Activated T-helper 2 cell treated with anti-CD3 and anti-CD28 coated beads, Interferon-gamma antibody, Interleukin-2, Interleukin-4, amounts not matched to agents 10 μg/mL and 5 μg/mL and 100 μg/mL, durations not matched to agents 14 hours and 24 hours and 36 hours (primary cell): ENCODE measurements at places on chromosomes 1 and 21. TPM values are rescaled to one million over a fixed set of nuclear protein-coding genes. Genes with fewer than 3 reads are reported as not detected.

Gene WNT3A
- not detected in 2 replicates for total RNA-seq

Gene ACKR1
- total RNA-seq = not detected in 2 replicates

Gene PADI3
- not detected in 2 replicates for total RNA-seq

Gene TTC13
- total RNA-seq = 17.5 and 17.7 TPM in 2 replicates

Gene THEM5
- total RNA-seq = not detected in 2 replicates

DNA sequence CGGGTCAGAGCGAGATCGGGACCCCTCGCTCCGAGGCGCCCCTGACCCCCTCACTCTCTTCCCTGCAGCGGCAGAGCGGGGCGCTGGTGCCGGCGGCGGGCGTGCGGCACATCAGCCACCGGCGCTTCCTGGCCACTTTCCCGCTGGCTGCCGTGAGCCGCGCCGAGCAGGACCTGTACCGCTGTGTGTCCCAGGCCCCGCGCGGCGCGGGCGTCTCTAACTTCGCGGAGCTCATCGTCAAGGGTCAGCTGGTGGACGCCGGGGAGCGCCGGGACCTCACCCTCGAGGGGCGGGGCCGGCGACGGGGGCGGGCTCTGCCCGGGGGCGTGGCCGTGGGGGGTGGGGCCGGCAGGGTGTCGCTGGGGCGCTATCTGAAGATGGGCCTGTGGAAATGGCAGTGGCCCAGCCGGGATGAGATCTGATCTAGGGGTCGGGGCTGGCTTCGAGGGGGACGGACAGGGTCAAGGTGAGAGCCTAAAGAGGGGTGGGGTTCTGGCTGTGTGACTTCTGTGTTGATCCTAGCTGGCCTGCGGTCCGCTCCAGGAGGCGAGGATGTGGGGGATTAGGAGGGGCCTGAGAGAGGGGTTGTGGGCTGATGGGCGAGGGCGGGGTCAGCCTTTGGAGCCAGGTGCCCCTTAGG is 23.6 kb downstream of the PTPRU start:
- no peak overlapping the region for H3K27ac ChIP-seq
- H3K4me3 ChIP-seq = peak overlapping the region; percentile 66
- H3K36me3 ChIP-seq = no peaks in the 10 kb centered on the region
- H3K4me1 ChIP-seq = peaks cover 3% of the 10 kb centered on the region
- peaks cover 47% of the 10 kb centered on the region for H3K27me3 ChIP-seq

DNA sequence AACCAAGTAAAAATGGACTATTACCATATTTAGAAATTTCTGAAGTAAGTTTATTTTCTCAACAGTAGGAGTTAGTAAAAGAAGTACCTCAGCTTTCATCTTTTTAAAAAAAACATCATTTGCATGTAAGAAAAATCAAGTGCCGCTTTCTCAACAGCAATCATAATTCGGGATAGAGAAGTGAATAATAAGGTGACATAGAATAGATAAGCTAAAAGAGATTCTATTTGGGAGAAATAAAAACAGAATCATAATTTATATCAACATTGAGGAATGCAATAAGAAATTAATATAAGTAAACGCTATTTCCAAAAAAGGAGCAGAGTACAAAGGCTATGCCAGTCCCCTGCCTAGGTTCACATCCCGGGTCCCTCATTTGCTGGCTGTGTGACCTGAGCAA is 330.9 kb upstream of the GREM2 start:
- H3K27me3 ChIP-seq = no peaks in the 10 kb centered on the region
- no peak overlapping the region for H3K27ac ChIP-seq
- DNase-seq = no peak
- no peaks in the 10 kb centered on the region for H3K36me3 ChIP-seq
- H3K4me3 ChIP-seq = no peak overlapping the region

DNA sequence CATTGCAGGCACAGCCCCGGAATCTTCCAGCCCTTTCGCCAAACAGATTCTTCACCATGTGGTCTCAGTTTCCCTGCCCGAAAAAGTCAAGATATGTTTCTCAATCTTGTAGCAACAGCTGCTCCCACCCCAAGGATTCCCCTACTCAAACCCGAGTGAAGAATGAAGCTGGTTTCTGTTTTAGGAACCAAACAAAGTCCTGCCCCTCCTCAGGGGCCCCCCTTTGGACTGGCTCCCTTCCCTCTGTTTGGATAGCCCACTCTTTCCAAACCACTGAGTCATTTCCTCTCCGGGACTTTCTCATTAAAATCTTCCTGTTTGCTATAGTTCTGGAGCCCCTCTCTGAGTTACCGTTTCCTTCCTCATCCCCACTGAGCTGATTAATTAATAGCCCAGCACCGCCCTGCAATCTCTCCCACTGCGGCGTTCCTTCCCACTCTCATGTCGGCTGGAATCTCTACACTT is 100.9 kb downstream of the TSEN15 start:
- no peak overlapping the region for H3K27ac ChIP-seq
- peaks cover 10% of the 10 kb centered on the region for H3K4me1 ChIP-seq
- peak overlapping the region; percentile 53 for H3K4me3 ChIP-seq
- no peaks in the 10 kb centered on the region for H3K36me3 ChIP-seq

DNA sequence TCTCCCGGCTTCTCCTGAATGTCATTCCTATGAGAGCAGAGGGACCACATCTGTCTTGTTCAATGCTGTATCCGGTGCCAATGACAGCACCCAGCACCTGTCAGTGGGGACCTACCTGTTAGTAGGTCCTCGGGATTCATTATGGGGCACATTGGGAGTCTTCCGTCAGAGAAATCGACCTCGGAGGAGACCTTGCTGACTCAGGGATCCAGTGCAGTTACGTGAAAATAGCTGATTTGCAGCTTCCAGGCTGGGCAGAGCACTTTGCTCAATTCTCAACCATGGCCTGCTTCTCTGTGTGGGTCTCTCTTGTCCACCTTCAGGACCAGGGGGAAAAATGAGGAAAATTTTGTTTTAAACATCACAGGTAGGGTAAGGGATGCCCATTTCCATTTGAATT is 130.2 kb downstream of the PRDM2 start:
- no peak overlapping the region for H3K4me3 ChIP-seq
- H3K36me3 ChIP-seq = no peaks in the 10 kb centered on the region
- H3K4me1 ChIP-seq = no peaks in the 10 kb centered on the region
- no peak overlapping the region for H3K27ac ChIP-seq

GRCh38 chr1:118250232-118250631 is 65.2 kb upstream of the SPAG17 start:
- H3K27ac ChIP-seq = no peak overlapping the region
- no peaks in the 10 kb centered on the region for H3K27me3 ChIP-seq
- H3K4me3 ChIP-seq = no peak overlapping the region

DNA sequence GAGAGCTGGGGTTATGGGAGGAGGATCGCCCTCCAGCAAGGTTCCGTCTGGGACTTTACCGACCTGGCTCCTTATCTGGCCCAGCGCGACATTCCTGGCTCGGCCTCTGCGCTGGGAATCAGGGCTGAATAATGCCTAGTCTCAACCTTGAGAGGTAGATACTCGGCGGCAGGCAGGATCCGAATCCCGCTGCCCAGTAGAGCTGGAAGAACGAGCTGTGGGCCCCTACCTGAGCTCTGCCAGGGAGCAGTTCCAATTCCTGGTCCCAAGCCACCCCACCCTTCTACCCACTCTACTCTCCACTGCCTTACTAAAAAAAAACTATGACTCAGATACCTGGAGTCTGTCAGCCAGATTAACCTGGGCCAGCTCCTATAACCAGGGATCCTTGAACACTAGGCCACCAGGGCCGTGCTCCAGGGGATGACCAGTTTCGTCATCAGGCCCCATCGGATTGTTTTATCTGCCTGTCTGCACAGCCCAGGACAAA is 53.6 kb downstream of the RHBG start:
- no peak overlapping the region for H3K27ac ChIP-seq
- no peak overlapping the region for H3K4me3 ChIP-seq
- H3K36me3 ChIP-seq = no peaks in the 10 kb centered on the region
- peaks cover 86% of the 10 kb centered on the region for H3K27me3 ChIP-seq

DNA sequence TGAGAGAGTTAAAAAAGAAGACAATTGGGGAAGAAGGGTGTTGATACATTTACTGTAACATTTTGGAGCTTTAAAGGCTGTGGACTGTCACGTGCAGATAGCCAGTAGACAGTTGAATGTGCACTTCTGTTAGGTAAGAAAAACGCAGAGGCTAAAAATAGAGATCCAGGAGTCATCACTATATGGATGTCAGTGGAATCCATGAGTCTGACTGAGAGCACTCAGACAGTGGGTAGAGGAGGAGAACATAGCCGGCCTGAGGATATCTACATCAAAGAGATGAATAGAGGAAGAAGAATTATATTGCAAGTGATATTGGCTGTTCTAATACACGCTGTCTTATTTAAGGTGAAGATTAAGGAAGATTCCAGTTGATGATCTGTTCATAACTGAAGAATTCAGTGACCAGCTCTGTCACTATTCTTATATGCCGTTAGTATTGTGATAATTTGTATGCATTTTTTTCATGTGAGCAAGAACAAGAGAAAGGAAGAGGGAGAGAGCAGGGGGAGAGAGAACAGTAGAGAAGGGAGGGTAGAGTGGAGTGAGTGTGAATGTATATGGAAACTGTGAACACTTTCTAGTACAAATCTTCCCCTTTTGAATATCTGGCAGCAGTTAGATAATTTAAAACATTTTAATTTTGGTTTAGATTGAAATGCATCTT is 344.8 kb downstream of the CHRM3 start:
- H3K36me3 ChIP-seq = no peaks in the 10 kb centered on the region
- no peak overlapping the region for H3K27ac ChIP-seq
- no peak for DNase-seq
- H3K4me1 ChIP-seq = peaks cover 4% of the 10 kb centered on the region
- peaks cover 6% of the 10 kb centered on the region for H3K27me3 ChIP-seq

GRCh38 chr1:9125325-9125724 is 3.6 kb downstream of the GPR157 start:
- peaks cover 9% of the 10 kb centered on the region for H3K27me3 ChIP-seq
- H3K36me3 ChIP-seq = no peaks in the 10 kb centered on the region
- DNase-seq = no peak

- H3K4me3 ChIP-seq = no peak overlapping the region
- DNase-seq = no peak
- no peaks in the 10 kb centered on the region for H3K4me1 ChIP-seq
- no peaks in the 10 kb centered on the region for H3K27me3 ChIP-seq
These were observed 44.8 kb upstream of the SGIP1 start for GRCh38 chr1:66489151-66489550.

DNA sequence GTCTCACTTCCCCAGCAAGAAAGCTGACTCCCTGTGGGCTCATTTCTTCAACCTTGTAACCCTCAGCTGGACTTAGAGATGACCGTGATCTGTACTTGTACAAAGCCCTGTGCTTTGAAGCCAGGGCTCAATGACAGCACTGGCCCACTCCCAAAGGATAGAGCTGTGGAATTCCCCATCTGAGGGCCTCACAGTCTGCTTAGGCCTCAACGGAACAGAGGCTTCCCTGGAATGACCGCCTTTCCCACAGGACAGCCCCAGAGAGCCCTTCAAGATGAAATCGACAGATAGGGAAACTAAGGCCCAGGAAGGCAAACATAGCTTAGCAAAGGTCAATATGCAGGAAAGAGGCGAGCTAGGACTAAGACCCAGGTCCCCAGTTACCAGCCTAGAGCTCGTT is 11.5 kb downstream of the SLC9A1 start:
- H3K4me3 ChIP-seq = no peak overlapping the region
- no peak for DNase-seq
- H3K4me1 ChIP-seq = peaks cover 19% of the 10 kb centered on the region
- peaks cover 14% of the 10 kb centered on the region for H3K36me3 ChIP-seq

- H3K4me3 ChIP-seq = no peak overlapping the region
- peaks cover 27% of the 10 kb centered on the region for H3K27me3 ChIP-seq
- DNase-seq = no peak
- H3K36me3 ChIP-seq = no peaks in the 10 kb centered on the region
- H3K4me1 ChIP-seq = peaks cover 3% of the 10 kb centered on the region
These were observed 91.5 kb upstream of the GCLM start for GRCh38 chr1:94000510-94001282.

DNA sequence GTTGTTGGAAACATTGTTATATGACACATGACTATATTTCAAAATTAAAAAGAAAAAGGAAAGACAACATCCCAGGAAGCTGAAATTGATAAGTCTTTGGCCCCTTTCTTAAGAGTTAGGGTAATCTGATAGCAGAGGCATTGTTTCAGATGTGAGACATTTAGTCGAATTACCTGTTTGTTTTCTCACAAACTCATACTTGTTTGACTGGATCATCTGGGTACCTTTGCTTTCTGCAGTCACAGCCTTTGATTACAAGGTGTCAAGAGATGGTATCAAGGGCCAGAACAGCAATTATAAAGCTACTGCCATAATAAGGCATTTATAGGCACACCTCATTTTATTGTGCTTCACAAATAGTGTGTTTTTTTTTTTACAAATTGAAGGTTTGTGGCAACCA is 136.3 kb downstream of the DUSP10 start:
- no peaks in the 10 kb centered on the region for H3K4me1 ChIP-seq
- no peak overlapping the region for H3K27ac ChIP-seq
- H3K36me3 ChIP-seq = no peaks in the 10 kb centered on the region
- no peak overlapping the region for H3K4me3 ChIP-seq
- peaks cover 2% of the 10 kb centered on the region for H3K27me3 ChIP-seq
- no peak for DNase-seq

GRCh38 chr21:41170859-41171609 is 3.1 kb downstream of the BACE2 start:
- H3K27me3 ChIP-seq = peaks cover 39% of the 10 kb centered on the region
- H3K36me3 ChIP-seq = no peaks in the 10 kb centered on the region
- H3K4me3 ChIP-seq = no peak overlapping the region
- no peak overlapping the region for H3K27ac ChIP-seq
- DNase-seq = no peak
- peaks cover 4% of the 10 kb centered on the region for H3K4me1 ChIP-seq

- no peak for DNase-seq
- H3K4me1 ChIP-seq = peaks cover 4% of the 10 kb centered on the region
- no peak overlapping the region for H3K4me3 ChIP-seq
- H3K36me3 ChIP-seq = no peaks in the 10 kb centered on the region
- no peak overlapping the region for H3K27ac ChIP-seq
- peaks cover 5% of the 10 kb centered on the region for H3K27me3 ChIP-seq
These were observed 4.1 kb downstream of the UQCRHL start for GRCh38 chr1:15803380-15803779.

- no peak for DNase-seq
- H3K27me3 ChIP-seq = no peaks in the 10 kb centered on the region
- H3K36me3 ChIP-seq = no peaks in the 10 kb centered on the region
These were observed 7.5 kb upstream of the RNF223 start for GRCh38 chr1:1081311-1082238.

DNA sequence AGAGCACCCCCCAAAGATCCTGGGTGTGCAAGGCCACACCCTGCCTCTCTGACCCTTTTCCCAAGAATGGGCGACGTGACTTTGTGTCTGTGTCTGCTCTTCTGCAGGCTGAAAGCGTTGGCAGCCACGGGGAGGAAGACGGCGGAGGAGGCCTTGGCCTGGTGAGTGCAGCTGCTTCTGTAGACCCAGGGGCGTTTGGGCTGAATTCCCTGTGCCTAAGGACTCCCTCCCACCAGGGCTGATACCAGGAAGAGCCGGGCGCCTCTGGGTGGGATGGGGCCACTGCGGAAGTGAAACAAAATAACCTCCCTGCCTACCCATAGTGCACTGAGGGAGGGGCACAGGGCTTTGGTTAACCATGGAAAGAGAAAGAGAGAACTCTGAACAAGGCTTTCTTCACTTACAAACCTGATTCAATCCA is 2.5 kb downstream of the UBASH3A start:
- H3K4me1 ChIP-seq = peaks cover 38% of the 10 kb centered on the region
- H3K27ac ChIP-seq = peak overlapping the region; percentile 90
- peaks cover 64% of the 10 kb centered on the region for H3K36me3 ChIP-seq
- no peaks in the 10 kb centered on the region for H3K27me3 ChIP-seq
- peak overlapping the region; percentile 93 for H3K4me3 ChIP-seq
- DNase-seq = peak; percentile 63
